ENCODE measurements at places on chromosomes 4 and X. TPM values are rescaled to one million over a fixed set of nuclear protein-coding genes. Genes with fewer than 3 reads are reported as not detected.
A peak's percentile ranks its signal among the peaks of the same experiment; 100 is the strongest.

GRCh38 chr4:10898072-10898471 lies 213.5 kb upstream of the CLNK start:
- no peak for DNase-seq

- no peak for DNase-seq
Measured at GRCh38 chr4:71533121-71533520, 194.3 kb downstream of the SLC4A4 start.

DNA sequence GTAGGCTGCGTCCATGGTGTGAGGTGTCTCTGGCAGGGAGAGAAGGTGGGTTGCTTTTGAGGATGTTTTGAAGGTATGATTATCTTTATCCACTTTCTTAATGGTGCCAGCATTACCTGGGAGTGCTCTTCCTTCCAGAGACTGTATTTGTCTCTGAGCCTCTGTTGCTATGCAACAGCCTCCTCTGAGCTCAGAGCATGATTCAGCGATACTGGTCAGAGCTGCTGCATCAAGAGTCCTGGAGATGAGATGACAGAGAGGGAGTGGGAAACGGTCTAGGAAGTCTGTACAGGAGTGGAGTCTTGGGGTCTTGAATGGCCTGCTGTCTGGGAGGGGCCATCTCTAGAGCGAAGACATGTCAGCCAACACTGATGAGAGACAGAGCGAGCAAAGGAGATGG lies 104.4 kb upstream of the RAB40AL start:
- DNase-seq: no peak

TEX13C gene
- total RNA-seq: not detected

- no peak for DNase-seq
Measured at GRCh38 chr4:159538556-159538955, 435.7 kb downstream of the RAPGEF2 start.

- no peak for DNase-seq
Measured at GRCh38 chrX:3415011-3415410, 68.6 kb upstream of the MXRA5 start.

DNA sequence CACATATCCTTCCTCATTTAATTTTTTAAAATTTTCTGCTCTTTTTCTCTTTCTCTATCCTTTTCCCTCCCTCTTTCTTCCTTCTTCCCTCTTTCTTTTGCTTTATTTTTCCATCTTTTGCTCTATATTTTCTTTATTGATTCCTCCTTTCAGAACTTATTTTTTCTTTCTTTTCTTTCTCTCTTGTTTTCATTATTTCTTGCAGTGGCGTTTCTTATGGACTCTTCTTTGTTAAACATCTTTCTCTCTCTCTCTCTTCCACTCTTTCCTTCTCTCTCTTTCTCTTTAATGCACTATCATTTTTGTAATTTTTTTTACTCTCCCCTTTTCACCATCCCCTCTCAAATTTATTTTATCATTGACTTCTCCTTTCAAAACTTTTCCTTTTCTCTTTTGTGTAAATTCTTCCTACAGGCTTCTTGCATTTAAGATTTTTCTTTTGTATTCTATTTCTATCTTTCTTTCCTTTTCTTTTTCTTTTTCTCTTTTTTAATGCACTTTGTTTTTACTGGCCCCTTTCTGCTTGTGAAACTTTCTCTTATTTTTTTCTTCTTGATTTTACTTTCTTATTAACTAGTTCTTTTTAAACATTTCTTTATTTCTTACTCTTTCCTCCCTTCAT lies 97.0 kb downstream of the RBMX2 start:
- no peak for DNase-seq

DNA sequence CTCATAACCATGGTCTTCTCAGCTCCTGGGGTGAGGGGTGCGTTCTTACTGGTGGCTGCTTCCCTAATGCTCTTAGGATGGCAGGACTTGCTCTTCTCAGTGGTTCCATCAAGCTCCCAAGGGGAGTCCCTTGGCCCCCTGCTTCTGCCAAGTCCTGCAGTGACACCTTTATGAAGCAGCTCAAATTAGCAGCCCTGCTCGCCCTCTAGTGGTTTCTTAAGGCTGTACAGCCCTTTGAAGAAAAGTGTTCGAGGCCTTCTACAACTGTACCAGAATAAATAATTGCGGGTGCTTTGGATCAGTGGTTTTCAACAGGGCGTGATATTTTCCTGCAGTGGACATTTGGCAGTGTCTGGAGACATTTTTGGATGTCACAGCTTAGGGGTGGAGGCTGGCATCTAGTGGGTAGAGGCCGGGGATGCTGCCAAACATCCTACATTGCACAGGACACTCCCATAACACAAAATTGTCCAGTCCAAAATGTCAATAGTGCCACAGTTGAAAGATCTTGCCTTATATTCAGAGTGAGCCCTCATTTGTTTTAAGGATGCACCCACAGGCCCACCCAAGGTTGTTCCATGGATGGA lies 204.7 kb upstream of the S100G start:
- DNase-seq: peak; percentile 36

- no peak for DNase-seq
Measured at GRCh38 chrX:130810561-130810960, 92.4 kb downstream of the ENOX2 start.

GRCh38 chr4:88985088-88985773 lies 71.8 kb downstream of the FAM13A start:
- DNase-seq: no peak
